Left kidney (tissue), 8 donors: ENCODE measurements at places on chromosomes 11 and 22. TPM values are rescaled to one million over a fixed set of nuclear protein-coding genes. Genes with fewer than 3 reads are reported as not detected.
A peak's percentile ranks its signal among the peaks of the same experiment; 100 is the strongest.

DNA sequence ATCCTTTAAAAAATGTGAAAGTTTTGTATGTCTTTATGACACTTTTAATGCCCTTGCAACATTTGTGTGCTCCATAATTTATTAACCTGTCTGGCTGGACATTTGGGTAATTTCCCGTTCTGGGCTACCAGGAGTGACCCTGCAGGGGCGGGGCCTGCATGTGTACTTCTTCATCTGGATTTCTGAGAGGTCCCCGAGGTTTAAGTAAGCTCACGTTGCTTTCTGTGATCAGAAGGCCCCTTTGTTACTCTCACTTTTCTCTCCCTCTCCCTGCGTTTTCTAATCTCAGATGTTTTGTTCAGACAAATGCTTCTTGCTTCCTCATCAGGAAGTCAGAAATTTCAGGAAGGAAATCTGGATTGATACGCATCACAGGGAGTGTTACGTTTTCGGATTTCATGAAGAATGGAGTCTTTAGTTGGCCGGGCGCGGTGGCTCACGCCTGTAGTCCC lies 78.9 kb upstream of the CRYBB3 start:
- peak; percentile 62 for DNase-seq

- DNase-seq = no peak
Measured at GRCh38 chr22:47189056-47189916, 426.8 kb downstream of the TBC1D22A start.

Gene NLRX1
- 10.0 TPM for polyA plus RNA-seq

DNA sequence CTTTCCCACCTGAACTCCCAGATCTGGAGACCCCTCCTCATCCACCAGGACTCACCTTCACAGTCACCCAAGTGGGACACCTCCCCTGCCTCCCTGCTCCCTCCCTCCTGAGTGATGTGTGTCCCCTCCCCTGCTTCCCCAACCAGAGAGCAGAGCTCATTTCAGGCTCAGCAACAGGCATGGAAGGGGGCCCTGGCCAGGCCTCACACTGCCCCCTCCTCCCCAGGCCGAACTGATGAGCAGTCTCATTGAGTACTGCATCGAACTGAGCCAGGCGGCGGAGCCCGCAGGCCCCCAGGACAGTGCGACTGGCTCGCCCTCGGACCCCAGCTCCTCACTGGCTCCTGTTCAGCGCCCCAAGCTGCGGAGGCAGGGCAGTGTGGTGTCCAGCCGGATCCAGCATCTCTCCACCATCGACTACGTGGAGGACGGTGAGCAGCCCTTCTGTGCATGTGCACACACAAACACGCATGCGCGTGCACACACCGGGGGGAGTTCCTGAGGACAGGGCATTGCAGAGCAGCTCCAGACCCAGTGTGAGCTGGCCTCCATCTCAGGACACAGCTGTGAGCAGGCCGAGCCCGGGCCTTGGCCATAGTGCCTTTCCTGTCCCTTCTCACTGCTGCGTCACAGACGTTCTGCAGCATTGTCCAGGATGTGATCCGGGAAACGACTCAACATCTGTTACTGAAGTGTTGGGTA lies 17.8 kb upstream of the NEAT1 start:
- DNase-seq = no peak

Gene OOSP2
- not detected for polyA plus RNA-seq

Gene CCDC87
- 0.27 TPM for polyA plus RNA-seq

Gene NEFH
- 9.4 TPM for polyA plus RNA-seq

Gene CDKN1C
- 90.1 TPM for polyA plus RNA-seq

Gene FAR1
- 93.5 TPM for polyA plus RNA-seq

Gene SCGB1D2
- 0.80 TPM for polyA plus RNA-seq

DNA sequence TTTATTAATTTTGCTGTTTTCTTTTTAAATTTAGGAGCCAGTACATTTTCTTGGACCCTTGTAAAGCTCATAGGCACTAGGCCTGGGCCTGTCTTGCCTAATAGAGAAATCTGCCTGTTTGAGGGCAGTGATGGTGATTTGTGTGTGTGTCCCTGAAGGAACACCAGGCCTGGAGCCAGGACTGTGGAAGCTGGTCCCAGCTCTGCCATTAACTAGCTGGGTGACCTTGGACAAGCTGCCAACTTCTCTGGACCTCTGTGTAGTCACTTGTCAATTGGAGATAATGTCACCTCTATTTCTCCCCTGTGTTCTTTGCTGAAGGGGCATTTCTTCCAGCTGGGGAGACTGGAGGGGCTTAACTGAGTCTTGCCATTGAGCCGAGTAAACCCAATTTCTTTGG lies 16.0 kb upstream of the FTH1 start:
- DNase-seq = no peak

- no peak for DNase-seq
Measured at GRCh38 chr11:117972629-117973502, 13.3 kb upstream of the IL10RA start.

- no peak for DNase-seq
Measured at GRCh38 chr11:63534895-63535461, 1.6 kb upstream of the PLAAT4 start.

DNA sequence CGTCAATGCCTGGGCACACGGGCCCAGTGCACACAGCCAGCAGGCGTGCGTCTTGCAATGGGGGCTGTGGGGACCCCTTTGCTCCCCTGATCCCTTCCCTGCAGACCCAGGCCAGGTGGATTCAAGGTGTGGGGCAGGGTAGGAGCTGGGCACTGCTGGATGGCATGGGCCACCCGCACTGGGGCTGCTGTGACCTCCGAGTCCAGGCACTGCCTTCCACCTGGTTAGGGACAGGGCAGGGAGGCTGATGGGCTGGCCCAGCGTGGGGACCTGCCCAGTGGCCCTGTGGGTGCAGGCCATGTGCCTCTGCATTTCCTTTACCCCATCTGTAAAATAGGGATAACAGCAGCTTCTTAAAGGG lies 22.9 kb downstream of the KCNQ1 start:
- DNase-seq = no peak

Gene HBD
- polyA plus RNA-seq = 0.38 TPM

Gene OR51A7
- not detected for polyA plus RNA-seq

Gene NLRP6
- 0.35 TPM for polyA plus RNA-seq

DNA sequence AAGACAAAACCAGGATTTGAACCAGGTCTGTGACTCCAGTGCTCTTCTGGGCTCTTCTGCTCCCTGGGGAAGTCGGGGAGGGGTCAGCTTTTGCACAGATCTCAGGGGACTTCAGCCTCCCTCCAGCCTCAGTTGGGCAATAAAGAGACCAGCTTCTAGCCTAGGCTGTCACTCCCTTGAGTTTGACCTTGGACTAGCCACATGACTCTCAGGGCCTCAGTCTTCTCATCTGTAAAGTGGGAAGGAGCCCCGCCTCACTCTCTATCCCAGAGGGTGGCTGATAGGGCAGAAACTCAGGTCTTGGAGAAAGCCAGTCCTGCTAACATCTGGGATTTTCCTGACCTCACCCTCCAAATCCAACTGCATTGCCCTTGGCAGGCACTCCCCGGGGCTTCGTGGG lies 38.7 kb downstream of the ELFN2 start:
- DNase-seq = no peak

Gene BTBD18
- polyA plus RNA-seq = 0.70 TPM

DNA sequence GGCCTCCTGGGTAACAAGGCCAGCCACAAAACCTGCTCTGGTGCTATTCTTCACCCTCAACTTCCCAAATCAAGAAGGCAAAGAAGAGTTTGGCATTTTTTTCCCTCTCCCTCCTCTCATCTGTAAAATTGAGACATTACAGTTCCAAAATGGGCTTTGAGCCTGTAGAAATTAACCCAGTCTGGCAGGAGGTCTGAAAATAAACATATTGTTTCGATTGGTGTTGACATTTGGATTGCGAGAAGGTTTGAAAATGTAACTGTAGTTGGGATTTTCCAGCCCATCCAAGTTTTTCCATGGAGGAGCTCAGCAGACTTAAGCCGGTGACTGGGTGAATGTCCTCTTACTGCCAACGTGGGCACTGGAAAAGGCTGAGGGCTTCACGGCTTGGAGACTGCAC lies 35.0 kb upstream of the ALX4 start:
- DNase-seq = no peak

DNA sequence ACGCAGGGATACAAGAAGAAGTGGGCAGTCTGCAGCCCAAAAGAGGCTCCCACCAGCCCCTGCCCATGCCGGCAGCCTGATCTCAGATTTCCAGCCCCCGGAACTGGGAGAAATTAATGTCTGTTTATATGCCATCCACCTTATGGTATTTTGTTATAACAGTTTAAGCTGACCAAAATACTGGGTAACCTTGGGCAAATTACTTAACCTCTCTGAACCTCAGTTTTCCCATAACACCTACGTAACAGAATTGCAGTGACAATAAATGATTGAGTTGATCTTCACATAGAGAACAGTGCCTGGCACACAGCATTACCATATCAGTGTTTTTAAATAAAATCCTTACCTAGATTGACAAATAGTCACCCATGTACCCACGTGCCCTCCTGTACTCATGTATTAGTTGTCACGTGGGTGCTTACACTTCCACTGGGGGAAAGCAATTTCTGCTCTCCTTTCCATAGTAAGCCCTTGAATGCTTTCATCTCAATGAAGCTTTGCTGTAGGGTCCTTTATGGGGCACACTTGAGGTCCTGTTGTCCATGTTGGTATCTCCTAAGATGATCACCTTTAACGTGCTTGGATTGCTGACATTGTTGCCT lies 54.2 kb upstream of the PHF21A start:
- DNase-seq = no peak

GRCh38 chr11:73252577-73253191 lies 19.5 kb upstream of the P2RY6 start:
- no peak for DNase-seq

Gene MIAT
- polyA plus RNA-seq = 0.52 TPM

GRCh38 chr22:38018938-38019827 lies 34.8 kb upstream of the SOX10 start:
- no peak for DNase-seq

Gene THY1
- 65.2 TPM for polyA plus RNA-seq

DNA sequence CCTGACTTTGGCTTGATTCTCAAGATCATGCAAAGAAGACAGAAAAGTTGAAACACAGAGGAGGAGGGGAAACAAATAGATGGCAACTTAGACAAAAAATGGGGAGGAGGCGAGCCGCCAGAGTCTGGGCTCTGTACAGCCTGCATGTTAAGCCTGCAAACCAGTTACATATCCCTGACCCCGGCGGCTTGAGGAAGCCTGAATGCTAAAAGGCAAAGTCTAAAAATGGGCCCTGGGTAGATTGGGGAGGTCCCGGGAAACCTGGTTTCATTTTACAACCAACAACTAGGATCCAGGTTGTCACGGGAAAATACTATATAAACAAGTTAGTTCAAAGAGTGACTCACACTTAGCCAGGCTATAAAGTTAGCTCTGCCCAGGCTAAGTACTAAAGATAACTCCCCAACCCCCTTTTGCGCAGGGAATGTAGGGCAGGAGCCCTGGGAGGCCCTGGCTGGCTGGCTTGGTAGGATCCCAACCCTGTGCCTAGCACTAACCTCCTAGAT lies 18.8 kb upstream of the ZBTB16 start:
- no peak for DNase-seq

Gene XKR3
- polyA plus RNA-seq = not detected

DNA sequence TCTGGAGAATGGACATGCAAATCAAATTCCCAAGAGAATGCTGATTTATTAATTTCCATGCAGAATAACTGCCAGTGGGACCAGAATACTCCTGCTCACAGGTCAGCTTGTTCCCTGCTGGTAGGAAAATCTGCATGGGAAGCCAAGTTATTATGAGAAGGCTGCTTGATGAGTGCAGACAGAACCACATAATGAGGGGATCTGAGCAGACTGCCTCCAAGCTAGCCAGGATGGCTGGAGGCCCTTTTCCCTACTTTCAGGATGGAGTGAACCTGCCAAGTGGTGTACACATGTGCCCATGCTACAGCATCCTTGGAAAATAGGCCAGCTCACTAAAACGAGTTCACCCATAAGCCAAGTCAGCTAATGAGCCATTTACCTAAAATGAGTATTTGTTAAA lies 55.2 kb upstream of the ZBED5 start:
- no peak for DNase-seq

Gene VWCE
- polyA plus RNA-seq = 4.7 TPM

- DNase-seq = peak; percentile 79
Measured at GRCh38 chr11:62905927-62906531, 15.1 kb downstream of the CHRM1 start.

GRCh38 chr22:35335468-35335867 lies 35.8 kb downstream of the TOM1 start:
- DNase-seq = no peak

- DNase-seq = no peak
Measured at GRCh38 chr11:130109386-130109785, 39.7 kb downstream of the APLP2 start.

DNA sequence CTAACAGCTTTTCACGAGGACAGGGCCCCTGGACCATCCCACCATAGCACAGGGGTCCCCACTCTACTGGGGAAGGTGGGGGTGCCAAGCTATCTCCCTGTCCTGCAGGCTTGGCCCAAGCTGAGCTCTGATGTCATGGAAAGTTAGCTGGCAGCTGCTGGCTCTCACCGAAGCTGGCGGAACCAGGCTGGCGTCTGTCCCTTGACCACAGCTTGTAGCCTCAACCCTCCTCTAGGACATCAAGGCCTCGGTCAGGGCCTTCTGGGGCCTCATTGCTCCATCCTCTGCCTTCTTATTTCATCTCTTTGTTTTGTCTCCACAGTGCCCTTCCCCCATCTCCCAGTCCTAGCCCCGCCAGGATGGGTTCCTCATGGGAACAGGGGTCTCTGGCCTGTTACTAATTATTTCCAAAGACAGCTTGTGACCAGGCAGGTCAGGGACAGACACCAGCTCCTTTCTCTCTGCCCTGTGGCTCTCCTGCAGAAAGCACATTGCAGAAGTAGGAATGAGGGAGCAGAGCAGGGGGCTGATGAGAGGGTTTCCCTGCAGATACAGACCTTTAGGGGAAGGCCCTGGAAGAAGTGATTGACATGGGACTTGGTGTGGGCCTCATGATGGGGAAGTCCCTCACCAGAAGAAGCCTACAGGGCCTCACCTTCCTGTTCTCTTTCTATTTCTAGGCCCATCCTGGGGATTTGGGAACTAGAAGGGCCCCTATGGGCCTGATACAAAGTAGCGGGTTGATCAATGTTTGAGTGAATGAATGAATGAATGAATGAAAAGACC lies 97.5 kb upstream of the ALX4 start:
- no peak for DNase-seq

DNA sequence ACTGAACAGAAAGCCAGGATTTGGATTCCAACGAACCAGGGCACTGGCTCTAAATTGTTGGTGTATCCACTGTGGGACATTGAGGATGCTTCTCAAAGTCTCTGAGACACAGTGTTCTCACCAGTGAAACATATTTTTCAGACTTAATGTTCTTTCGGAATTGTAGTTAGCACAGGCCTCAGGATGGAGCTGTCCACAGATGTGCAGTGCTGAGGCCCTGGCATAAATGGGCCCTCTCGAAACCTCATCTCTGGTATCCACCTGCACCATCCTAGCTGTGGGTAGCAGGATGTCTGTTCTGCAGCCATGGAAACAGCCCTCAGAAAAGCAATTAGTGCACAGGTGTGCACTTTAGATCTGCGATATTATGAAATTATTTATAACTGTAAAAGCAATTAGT lies 656.8 kb downstream of the TBC1D22A start:
- peak; percentile 25 for DNase-seq

Gene SLC5A4
- polyA plus RNA-seq = 1.4 TPM
